ENCODE measurements at places on chromosomes 3 and 15.
A peak's percentile ranks its signal among the peaks of the same experiment; 100 is the strongest.

- DNase-seq, result peak; percentile 24
Measured at GRCh38 chr3:119937229-119937628, 155.3 kb downstream of the NR1I2 start.

DNA sequence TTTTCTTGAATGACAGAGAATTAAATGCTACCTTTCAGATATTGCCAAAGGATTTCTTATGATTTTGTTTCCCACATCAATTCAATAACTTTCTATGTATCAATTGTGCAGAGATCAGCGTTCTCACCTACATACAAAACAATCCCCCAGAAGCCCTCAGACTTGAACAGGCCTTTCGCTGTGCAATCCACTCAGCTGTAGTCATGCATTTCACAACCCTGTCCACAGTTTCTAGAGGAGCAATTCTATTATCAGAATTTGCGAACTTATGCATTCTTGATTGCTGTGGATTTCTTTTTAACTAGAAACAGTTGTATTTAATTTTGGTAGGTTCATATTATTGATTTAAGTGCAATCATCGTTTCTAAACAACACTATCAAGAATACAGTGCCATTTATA lies 13.7 kb upstream of the ALCAM start:
- DNase-seq, result no peak

DNA sequence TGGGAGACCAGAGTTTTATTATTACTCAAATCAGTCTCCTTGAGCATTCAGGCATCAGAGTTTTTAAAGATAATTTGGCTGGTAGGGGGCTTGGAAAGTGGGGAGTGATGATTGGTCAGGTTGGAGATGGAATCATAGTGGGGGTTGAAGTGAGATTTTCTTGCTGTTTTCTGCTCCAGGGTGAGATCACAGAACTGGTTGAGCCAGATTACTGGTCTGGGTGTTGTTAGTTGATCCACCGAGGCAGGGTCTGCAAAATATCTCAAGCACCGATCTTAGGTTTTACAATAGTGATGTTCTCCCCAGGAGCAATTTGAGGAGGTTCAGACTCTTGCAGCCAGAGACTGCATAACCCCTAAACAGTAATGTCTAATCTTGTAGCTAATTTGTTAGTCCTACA lies 141.0 kb downstream of the OTOL1 start:
- no peak for DNase-seq

GRCh38 chr15:53522991-53523390 lies 236.5 kb downstream of the WDR72 start:
- no peak for DNase-seq

DNA sequence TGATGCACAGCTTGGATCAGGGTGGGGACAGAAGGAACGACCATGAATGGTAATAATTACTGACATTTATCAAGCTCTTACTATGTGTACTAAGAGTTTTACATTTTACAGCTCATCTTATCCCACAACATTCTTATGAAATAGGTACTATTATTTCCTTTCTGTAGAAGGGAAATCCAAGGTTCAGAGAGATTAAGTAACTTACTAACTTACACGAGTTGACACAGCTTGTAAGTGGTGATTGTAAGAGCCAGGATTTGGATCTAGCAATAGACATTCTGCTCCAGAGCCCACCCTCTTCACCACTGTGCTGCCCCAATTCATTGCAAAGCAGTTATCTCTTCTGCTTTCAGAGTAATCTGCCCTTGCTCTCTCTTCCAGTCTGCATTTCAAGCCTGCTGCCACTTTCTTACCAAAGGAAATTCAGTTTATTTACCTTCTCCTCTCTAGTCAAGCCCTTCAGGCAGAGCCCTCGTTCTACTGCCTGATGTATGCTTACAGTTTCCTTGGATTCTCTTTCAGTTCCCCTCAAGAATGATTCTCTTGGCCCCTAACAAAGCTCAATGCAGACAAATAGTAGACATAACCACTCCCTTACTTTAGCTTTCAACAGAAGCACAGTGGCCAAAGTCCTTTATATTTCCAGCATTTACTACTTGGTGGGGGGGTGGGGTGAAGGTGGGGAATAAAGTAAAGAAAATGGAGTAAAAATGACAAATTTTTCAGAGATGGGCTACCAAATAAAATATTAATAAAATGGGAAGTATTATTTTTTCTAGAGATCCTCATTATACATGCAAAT lies 65.8 kb downstream of the ATP8B4 start:
- no peak for DNase-seq

- no peak for DNase-seq
Measured at GRCh38 chr3:127107491-127108375, 85.2 kb upstream of the PRR23E start.

DNA sequence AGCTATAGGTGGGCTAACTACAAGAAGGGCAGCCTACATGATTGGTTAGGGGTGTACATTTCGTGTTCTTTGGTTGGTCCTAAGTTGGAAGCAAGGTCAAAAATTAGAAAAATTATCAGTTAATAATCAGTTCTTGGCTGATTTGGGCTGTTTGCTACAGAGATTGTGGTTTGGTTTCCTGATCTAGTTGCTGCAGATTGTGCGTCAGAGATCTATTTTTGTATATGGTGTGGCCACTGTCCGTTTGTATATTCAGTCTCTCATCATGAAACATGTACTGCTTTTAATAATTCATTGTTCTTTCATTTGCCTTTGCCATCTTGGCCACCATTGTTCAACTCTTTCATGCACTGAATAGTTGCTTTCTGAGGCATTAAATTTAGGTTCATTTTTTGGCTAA lies 80.9 kb downstream of the LRRC3B start:
- DNase-seq, result no peak

- DNase-seq, result no peak
Measured at GRCh38 chr3:5213574-5213966, 26.1 kb downstream of the EDEM1 start.

GRCh38 chr15:98568382-98569017 lies 79.8 kb upstream of the IGF1R start:
- no peak for DNase-seq

GRCh38 chr3:160980740-160981139 lies 124.4 kb downstream of the B3GALNT1 start:
- DNase-seq, result no peak

DNA sequence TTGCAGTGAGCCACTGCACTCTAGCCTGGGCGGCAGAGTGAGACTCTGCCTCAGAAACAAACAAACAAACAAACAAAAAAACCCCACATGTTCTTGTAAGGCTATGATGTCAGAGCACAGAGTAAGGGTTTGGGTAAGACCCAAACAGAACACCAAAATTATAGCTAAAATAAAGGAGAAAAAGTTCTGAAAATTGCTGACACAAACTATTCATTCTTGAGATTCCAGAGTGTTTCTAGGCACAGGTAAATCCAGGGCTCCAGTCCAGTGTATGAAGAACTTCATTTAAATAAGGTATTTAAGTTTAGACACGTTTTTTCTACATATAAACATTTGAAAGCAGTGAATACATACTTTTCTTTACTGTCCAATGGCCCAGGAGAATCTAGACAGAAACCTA lies 3.9 kb downstream of the CDC25A start:
- DNase-seq, result no peak

- DNase-seq, result no peak
Measured at GRCh38 chr3:8359133-8359532, 142.5 kb upstream of the LMCD1 start.

DNA sequence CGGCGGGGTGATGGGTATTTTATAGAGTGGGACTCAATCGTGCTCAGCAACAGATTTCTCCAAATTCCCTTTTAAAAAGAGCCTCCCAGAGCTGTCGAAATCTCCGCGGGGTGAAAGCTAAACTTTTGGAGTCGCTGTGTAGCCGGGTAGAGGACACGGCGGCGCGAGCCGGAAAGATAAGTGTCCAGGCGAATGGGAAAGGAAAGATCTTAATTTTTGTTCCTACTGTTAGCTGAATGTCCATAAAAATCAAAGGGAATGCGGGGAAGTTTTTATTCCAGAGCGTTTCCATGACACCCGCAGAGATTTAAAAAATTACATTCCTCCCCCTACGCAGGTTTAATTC lies 9.1 kb downstream of the EOMES start:
- no peak for DNase-seq

DNA sequence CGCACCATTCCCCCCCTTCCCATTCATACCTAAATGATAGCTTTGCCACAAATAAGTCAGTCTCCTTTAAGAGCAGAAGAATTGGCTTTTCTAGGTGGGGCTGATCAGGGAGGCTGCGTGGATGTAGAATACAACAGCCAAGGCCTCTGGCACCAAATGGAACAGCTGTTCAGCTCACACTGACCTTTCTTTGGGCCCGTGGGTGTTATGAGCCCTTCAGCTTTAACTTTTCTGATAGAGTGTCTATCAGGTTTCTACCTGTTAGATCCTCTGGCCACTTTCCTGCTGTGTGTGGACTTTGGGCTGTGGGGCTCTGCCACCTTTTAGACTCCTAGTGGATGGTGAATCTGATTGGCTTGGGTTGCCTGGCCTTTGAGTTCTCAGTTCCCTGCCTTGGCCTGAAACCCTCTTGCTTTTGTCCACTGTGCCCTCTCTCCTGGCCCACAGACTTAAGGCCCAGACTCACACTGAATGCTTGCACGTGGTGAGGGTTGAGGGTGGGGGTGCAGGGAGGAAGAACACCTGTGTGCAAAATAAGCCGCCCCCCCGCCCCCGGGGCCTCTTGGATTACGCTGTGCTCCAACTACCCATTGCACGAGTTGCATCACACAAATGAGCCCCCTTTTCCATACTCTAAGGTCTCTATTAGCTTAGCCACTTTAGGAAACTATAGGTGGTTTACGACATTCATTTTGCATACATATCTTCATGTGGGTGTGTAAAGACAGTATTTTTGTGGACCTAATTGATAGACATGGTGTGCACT lies 1.3 kb upstream of the RFX7 start:
- peak; percentile 50 for DNase-seq

GRCh38 chr15:66025972-66026371 lies 156.7 kb downstream of the RAB11A start:
- DNase-seq, result no peak

DNA sequence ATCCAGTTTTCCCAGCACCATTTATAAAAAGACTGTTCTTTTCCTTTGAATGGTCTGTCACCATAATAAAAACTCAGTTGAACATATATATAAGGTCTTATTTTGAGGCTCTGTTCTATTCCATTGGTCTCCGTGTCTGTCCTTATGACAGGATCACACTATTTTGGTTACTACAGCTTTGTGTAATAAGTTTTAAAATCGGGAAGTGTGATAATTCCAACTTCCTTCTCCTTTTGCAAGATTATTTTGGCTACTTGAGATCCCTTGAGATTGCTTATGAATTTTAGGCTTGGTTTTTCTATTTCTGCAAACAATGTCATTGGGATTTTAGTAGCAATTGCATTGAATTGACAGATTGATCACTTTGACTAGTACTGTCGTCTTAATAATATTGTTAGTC lies 35.7 kb downstream of the SACM1L start:
- no peak for DNase-seq

DNA sequence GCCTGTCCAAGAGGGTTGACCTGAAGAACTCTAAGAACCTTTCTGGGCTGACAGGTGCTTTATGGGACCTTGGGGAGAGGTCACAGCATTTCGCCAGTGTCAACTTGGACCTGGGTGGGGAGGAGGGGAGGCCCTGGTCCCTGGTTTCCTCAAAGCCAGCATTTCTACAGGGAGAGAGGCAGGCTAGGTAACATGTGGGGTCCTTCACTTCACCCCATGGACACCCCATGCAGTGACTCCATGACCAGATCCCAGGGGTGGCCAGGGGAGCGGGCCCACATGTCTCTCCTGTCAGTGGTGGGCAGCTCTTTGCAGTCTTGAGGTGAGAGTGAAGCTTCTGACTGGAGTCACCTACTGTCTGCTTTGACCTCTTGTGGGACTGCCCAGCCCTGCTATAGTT lies 35.8 kb downstream of the GOLGA6L10 start:
- no peak for DNase-seq

- DNase-seq, result no peak
Measured at GRCh38 chr15:100114571-100114970, 227.2 kb downstream of the ADAMTS17 start.

- no peak for DNase-seq
Measured at GRCh38 chr15:50797926-50798325, 32.4 kb upstream of the SPPL2A start.

DNA sequence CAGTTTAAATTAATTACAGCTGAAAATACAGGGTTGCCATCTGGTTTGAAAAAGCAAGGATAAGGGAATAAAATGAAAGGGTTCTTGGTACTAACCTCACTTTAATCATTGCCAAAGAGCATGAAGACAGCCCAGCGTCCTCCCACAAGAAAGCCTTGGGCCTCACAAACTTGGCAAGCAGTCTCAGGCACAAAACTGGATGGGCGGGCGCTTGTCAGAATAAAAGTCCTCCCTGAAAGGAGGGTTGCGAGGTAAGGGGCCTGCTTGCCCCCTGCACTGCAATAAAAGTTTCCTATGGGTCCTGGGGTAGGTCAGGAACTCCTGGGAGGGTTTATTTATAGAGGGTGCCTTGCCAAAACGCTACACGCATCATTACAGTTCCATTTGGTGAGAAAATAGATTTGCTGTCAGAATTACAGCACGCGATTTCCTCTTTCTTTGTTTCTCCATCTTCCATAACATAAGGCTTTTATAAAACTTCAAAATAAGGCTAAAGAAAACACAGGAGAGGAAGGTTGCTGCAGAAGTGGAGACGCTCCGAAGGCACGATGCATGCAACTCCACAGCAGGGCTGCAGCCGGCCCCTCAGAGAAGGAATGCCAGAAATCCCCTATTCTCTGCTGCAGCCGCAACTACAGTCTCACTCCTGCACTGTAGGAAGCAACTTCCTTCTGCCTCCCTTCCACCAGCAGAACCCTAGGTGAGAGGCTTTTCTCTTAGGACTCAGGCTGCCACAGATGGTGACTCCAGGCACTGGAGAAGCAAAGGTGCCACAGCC lies 61.3 kb downstream of the VGLL4 start:
- no peak for DNase-seq

- DNase-seq, result no peak
Measured at GRCh38 chr3:25007974-25008658, 419.9 kb upstream of the RARB start.

DNA sequence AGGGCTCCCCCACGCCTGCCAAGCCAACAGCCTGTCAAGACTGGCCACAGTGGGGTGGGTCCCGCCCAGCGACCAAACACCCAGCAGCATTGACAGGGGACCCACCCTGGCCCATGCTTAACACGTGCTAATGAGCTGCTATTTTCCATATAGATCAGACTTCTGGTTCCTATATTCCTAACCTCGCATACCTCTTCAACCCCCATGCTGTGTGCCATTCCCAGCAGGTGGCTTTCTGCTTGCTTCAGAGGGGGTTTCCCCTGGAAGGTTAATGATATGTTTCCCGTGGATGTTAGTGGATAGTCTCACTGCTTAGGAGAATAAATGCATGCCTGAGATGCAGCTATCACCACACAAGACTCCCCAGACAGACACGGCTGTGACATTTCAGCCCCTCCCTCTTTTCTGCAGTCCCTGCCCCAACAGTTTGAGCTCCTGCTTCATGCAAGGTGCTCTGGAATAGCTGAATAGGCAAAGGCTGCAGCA lies 37.9 kb upstream of the MGLL start:
- DNase-seq, result no peak

DNA sequence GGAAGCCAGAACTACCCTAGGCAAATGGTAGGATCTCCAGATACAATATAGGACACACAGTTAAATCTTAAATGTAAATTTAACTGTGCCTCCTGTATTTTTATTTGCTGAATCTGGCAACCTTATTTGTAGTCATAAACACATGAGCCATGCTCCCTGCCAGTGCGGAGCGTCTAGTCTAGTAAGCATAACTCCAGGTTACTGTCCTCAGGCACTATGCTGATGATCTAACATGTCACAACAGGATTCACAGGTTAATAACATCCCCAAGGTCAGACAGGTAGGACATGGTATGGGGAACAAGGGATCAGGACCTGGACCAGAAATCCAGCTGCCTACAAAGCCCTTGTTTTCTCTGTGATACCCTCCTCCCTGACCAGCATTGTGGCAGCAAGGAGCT lies 305.1 kb downstream of the CACNA2D3 start:
- DNase-seq, result no peak

- no peak for DNase-seq
Measured at GRCh38 chr3:8539419-8539818, 37.8 kb downstream of the LMCD1 start.
